ENCODE measurements at places on chromosomes 11 and 22.

DNA sequence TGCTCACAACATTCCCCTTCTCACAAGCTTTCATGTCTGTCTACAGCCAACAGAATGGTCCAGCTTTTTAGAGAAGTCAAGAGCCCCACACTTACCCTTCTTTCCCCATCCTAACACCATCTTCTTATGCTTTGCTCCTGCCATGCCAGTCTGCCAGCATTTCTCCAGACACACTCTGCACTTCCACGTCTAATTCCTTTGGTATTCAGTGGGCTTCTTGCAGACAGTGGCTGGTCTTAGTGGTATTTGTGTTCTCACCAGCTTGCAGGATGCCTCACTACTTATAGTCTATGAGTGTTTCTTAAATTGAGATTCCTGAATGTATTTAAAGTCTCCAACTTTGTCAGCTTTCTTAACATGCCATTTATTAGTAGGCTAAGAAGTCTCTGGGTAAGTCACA lies 154.4 kb downstream of the BBOX1 start:
- DNase-seq, result no peak

- DNase-seq, result no peak
These were observed 4.9 kb downstream of the TMEM109 start for GRCh38 chr11:60918939-60919265.

- no peak for DNase-seq
These were observed 162.6 kb downstream of the FEZ1 start for GRCh38 chr11:125333354-125334073.

GRCh38 chr11:75982309-75982708 lies 167.3 kb downstream of the UVRAG start:
- no peak for DNase-seq

DNA sequence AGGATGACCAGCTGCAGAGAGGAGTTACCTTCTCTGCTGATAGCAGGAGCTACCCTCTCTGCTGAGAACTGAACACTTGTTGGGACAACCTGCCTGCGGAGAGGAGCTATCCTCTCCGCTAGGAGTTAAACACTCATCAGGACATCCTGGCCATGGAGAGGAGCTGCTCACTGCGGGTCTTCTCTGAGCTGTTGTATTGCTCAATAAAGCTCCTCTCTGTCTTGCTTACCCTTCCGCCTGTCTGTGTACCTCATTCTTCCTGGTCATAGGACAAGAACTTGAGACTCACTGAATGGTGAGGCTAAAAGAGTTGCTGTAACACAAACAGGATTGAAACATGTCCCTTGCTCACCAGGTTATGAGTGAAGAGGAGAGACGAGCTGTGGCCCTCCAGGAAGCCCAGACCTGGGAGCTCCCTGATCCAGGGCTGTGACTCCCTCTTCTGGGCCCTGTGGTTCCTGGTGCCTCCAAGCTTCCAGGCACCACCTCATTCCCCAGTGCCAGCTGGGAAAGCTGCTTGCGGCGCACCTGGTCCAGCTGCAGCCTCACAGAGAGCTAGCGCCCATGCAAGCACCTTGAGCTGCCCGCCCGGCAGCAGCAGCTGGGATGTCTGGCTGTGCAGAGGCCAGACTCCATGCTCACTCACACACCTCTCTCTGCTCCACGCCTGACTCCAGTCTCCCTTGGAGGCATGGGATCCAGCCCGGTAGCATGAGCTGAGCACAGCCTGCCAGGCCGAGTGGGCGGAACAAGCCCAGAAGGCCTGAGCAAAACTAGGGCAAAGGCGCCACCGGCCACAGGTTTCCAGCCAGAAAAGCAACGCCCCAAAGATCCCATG lies 50.5 kb downstream of the RAB30 start:
- no peak for DNase-seq

DNA sequence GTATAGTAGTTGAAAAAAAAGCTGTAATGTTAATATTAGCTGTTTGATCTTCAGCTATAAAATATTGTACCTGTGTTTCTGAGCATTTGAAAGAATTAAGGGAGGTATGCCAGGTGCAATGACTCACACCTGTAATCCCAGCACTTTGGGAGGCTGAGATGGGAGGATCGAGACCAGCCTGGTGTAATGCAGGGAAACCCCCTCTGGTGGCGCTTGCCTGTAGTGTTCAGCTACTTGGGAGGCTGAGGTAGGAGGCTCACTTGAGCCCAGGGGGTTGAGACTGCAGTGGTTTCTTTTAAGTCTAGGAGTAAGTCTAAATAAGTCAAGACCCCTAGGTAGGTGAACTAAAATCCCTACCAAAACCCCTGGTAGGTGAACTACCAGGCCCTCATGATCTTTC lies 37.1 kb downstream of the TAF1D start:
- DNase-seq, result no peak

DNA sequence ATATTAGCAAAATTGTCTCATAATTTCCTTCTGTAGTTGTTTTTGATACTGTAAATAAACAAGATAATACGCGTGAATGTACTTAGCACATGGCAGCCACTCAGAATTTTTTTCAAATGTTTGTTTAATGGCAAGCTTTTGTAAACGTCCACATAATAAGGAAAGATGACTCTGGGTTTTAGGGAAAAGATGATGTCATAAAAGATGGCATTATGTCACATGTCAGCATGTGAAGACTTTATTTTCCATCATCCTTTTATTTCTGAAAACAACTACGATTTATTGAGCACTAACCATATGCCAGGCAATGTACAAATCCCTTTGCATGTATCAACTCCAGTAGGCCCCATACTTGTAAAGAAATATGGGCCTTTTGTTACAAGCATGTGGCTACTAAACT lies 139.9 kb downstream of the C11orf91 start:
- no peak for DNase-seq

DNA sequence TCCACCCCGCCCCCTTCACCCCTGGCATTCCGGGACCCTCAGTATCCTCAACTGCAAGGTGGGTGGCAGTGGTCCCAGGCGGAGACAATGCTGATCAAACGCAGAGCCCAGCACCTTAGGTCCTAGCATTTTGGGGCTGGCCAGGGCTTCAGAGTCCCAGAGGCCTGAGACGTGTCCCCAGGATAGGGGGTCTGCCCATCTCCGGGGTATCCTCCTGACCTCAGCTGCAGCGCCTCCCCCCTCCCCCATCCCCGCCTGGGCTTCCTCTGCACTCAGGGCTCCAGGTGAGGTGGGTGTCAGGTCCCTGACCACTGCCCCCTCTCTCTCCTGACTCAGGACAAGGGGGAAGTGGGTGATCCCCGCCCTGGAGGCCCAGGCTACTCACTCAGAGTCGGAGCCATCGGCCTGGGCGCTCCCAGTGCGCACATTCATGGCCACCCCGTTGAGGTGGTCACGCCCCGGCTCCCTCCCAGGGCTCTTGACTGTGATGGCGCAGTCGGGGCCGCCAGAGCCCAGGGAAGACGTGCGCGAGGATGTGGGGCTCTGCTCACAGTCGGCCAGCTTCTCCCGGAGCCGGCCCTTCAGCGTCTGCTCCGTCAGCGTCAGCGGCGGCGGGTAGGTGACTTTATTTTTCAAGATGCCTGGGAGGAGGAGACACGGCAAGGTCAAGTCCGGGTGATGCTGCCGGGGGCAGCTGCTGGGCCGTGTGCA lies 28.3 kb downstream of the TRMU start:
- no peak for DNase-seq

- no peak for DNase-seq
These were observed 3.9 kb upstream of the PLA2G3 start for GRCh38 chr22:31144223-31144622.

DNA sequence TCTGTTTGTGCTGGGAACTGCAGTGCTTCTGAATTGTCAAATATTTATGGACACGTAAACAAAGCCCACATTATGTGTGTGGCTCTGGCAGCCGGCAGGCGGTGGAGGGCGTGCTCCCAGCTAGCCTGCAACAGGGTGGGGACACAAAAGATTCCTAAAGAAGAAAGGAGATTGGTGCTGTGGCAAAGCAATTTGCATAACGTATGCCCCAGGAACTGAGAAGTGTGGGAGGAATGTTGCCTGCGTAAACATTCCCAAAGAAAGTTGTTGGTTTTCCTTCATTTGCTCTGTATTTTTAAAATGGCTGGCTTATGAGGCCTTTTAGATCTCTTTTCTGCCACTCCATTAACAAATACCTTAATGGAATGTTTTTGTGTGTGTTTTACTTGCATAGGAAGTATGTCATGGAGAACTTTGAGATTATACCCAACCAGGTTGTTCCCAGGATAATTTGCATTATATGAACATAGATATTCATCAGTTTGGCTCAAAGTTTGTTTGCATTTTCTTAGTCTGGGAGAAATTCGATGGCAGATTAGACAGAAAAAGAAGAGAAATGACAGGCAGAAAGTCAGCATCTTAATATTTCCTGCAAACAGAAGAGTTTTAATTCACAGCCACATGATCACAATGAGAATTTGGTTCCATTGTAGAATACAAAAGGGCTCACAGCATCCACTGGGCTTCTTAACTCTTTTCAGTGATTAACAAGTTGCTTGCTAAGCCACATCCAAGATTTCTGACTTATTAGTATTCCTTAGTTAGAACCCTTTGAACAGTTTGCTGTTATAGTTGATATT lies 41.8 kb upstream of the DLAT start:
- no peak for DNase-seq

DNA sequence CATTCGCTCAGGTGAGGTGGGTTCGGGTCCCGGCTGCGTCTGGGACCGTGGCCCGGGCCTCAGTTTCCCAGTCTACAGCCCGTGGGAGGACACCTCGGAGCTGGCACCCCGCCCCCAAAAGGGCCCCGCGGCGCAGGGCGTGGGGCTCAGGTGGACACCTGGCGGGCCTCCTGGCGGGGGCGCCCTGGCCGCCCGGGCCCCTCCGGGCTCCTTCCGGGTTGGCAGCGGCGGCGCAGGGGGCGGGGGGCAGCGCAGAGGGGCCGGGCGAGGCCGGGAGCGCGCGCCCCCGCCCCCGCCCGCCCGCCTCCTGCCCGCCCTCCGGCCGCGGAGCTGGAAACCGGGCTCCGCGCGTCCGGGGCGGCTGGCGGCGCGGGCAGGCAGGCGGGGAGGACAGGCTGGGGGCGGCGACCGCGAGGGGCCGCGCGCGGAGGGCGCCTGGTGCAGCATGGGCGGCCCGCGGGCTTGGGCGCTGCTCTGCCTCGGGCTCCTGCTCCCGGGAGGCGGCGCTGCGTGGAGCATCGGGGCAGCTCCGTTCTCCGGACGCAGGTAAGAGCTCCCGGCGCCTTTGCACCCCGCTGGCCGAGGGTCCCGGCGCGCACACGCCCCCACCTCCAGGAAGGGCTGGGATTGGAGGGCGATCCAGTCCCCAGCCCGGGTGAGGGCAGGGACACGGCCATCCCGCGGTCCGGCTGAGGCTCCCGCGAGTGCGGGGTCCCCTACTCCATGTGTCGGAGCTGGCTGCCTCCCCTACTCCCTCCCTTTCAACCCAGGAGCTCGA lies at the start of gene EMID1:
Gene EMID1 (plus strand): TSS at position 303 of the 778 bp plus-strand sequence. CDS start 143 bp downstream, at position 446.
- no peak for DNase-seq

- DNase-seq, result no peak
These were observed 776 bp downstream of the NLRX1 start for GRCh38 chr11:119169282-119169719.

- DNase-seq, result no peak
These were observed 120.0 kb upstream of the SYT13 start for GRCh38 chr11:45405916-45406670.

DNA sequence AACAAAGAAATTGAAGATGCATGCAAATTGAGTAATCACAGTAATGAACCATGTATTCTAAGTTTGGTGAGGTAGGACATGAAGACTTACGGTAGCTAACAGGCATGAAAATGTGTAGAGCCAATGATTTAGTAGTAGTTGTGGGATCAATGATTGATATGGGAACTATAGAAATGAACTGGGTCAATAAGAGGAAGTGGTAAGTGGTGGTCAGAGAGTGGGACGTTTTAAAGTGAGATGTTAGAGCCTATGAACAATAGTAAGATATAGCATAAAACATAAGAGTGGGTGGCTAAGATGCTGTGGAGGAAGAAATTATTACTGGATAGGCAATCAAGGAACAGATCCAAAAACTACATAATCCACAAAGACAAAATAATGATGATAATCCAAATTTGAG lies 45.0 kb downstream of the DLG2 start:
- no peak for DNase-seq

DNA sequence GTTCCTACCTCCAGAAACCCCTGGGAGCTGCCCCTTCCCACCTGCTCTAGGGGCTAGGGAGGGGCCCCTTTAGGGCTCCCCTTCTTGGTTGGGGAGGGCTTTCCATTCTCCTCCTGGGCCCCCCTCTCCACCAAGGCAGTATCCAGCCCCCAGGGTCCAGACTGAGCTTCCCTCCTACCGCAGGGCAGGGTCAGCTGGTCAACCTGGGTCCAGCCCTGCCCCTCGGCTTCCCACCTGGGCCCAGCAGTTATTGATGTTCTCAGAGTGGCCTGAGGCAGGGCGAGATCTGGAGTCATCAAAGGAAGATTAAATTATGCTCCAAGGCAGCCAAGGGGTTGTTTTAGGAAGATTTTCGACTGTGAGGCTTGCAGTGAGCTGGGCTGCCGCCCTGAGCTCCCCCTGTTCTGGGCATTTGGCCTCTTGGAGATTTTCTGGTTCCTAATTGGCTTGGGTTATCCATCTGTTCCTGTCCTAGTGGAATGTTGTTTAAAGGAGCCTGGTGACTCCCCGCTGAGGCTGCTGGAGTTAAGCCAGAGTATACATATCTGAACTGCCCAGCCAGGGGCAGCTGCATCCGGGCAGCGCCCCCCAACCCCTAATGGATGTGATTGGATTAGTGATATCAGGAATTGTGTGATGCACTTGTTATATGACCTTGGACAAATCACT lies 1.8 kb upstream of the SLC22A8 start:
- no peak for DNase-seq

GRCh38 chr22:44709881-44710392 lies 7.9 kb downstream of the PRR5 start:
- no peak for DNase-seq

Measured in AG09309 (cell line).